ENCODE measurements at places on chromosomes 7 and 10.
A peak's percentile ranks its signal among the peaks of the same experiment; 100 is the strongest.

- no peak for DNase-seq
Observed at GRCh38 chr7:2134740-2135139, 98.0 kb downstream of the MAD1L1 start.

DNA sequence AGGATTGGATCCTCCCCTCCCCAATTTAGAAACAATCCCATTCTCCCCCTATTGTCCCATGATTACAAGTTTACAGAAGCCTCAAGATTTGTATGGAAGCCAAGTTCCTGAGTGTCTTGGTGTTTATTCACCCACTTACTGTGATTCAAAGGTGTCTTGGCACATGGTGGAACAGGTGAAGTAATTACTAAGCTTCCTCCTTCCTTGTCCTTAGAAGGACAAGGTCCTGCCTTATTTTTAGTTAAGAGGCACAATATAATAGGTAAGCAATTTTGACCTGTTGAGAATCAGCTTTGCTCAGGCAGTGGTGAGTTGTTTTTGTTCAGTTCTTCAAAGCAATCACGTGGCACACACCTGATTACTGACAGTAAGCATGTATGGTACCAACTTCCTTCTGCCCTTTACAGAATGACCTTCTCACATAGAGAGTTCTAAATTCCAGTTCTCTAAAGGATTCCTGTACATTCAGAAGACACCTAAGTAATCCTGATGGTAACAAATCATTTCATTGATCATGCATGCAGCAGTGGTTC, 60.7 kb upstream of the SLC13A1 start:
- no peak for DNase-seq

DNA sequence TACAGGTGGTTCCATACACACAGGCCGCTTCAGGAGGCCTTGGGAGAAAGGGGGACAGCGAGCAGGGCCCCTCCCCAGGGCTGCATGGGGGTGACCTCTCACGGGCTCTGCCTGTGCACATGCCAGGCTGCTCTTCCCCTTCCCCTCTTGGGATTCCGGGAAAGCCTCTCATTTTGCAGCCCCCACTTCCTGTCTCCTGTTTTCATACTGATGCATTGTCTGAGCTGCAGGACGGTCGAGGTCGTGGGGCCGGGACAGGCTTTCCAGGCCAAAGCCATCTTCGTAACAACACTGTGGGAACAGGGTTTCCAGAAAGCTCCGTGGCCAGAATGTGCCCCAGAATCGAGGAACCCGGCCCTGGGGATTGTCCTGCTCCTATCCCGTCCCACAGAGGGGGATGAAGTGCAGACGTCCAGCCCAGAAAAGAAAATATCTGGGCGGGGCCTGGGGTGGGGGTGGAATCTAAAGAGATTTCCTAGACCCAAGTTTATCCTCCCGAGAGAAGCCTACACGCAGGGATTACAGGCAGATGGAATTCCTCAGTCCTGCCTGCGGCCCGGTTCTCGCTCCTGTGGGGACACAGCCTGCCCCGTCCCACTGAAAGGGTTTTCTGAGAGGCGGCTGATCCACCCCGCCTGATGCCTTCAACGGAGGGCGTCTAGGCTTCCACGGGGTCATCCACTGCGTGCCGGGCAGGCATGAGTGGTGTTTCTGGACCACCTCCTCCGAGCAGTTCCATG, 29.5 kb upstream of the DNAAF5 start:
- DNase-seq: no peak

- peak; percentile 87 for DNase-seq
Observed at GRCh38 chr10:45249978-45250693, 65.3 kb downstream of the OR13A1 start.

DNA sequence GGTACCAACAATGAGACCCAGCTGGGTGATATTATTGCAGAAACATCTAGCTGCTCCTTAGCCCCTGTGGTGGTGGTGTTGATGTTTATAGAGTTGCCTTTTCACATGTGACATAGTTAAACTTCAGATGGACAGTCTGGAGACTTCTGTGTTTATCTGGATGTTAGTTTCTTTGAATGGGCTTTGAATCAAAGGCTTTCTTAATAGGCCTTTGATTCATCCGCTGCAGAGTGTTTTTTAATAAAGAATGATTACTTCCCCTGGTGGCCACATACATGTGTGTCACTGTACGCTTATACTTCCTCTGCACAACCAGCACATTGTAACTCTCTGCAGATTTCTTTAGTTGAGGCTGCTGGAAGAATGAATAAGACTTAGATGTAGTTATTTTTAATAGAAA, 221.0 kb downstream of the DYNC1I1 start:
- peak; percentile 0 for DNase-seq

GRCh38 chr10:88991161-88991898, 732 bp downstream of the FAS start:
- DNase-seq: peak; percentile 74

- DNase-seq: no peak
Observed at GRCh38 chr7:151505433-151505832, 14.3 kb downstream of the RHEB start.

DNA sequence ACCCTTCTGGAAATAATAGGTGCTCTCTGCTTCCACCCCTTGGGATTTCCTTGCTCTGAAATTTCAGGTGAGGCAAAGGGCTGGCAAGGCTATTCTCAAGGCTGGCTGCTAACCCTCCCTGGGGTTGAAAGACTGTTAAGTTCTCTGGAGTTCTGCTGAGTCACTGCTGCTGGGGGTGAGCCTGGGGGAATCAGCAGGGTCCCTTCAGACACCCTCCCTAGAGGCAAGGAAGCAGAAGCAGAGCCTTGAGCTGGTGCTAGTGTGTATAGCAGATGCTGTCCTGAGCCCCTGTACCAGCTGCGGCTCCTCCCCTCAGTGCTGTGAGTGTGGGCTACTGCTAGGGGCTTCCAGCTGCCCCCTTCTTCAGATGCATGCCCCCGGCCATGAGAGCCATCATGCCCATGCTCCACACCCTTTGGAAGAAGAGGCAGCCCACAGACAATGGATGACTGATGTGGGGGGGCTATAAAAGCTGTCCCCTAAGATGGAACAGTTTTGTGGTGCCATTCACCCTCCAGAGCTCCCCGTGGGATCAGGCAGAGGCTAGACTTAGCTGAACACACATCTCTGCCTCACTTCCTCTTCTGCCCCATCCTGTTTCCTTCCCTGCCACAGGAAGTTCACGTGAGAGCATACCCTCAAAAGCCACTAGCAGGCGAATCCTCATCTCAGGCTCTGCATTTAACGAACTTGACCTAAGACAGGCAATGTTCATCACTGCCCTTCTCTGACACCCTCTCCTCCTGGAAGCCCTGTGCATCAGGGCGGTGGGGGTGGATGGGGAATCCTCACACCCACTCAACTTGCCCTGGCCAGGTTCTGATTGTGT, 91.8 kb downstream of the SH3PXD2A start:
- peak; percentile 97 for DNase-seq

GRCh38 chr7:33841031-33841430, 64.3 kb upstream of the BMPER start:
- DNase-seq: no peak

DNA sequence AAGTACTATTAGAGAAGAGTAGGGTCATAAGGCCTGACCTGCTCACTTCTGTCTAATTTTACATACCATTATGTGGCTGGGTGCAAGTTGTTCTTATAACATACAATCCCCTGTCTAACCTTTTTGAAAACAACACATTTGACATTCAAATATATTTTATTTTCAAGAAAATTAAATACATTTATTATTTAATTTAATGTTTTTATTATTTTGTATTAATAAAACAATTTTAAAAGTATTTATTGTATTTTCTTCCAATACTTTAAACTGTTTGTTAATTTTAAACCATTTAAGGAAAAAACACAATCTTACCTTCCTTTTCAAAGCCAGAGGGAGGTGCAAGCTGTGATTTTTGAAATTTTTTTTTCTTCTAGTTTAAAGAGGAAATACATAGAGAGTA, 232.8 kb downstream of the KCND2 start:
- no peak for DNase-seq

Measured in Kasumi-1 (cell line).